ENCODE measurements at places on chromosomes 12 and 14.

- no peak for DNase-seq
These were observed 12.5 kb downstream of the CFAP251 start for GRCh38 chr12:121930862-121931261.

- no peak for DNase-seq
These were observed 284.7 kb upstream of the PWP1 start for GRCh38 chr12:107400686-107401447.

GRCh38 chr14:34322940-34323418 is 139.1 kb downstream of the SPTSSA start:
- DNase-seq: peak; percentile 65

GRCh38 chr12:131785763-131786330 is 42.3 kb upstream of the MMP17 start:
- no peak for DNase-seq

GRCh38 chr12:42056130-42056529 is 88.5 kb downstream of the GXYLT1 start:
- no peak for DNase-seq

GRCh38 chr12:12022306-12022936 is 48.3 kb upstream of the BCL2L14 start:
- DNase-seq: no peak

- no peak for DNase-seq
These were observed 21.3 kb upstream of the RFLNA start for GRCh38 chr12:124273630-124274029.

- DNase-seq: no peak
These were observed 80.8 kb downstream of the SLC25A21 start for GRCh38 chr14:37091651-37092050.

DNA sequence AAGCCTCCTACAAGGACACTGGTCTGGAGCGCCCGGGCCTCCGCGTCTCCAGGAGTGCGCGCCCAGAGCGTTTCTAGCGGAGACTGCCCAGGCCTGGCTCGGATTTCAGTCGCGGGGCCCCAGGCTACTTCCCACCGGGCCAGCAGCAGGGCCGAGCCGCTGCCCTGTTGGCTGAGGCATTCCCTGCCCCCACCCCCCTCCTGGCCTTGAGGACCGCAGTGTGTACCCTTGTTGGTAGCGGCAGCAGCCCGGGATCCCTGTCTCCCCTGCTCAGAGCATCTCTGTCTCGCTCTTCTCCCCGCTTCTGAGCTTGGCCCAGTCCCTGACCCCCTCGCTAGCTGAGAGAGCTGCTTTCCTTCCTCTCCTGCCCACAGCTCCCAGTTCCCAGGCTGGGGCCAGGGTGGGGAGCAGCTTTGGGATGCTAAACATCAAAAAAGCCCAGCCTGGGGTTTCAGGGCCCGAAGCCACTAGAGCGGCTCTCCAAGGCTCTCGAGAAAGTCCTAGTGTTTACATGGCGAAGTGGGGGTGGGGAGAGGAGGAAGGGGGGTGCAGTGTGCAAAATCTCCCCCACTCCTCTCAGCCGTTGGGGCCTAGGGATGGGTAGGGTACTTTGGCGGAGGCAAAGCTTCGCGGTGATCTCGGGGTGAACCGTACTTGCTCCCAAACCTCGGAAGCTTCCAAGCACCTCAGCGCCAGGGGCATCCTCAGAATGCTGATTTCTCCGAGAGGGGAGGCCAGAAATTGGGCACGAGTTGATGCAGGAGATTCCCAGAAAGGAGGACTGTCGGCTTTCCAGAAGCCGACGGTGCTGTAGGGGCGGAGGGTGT is 6.4 kb downstream of the NKX2-1 start:
- DNase-seq: no peak

DNA sequence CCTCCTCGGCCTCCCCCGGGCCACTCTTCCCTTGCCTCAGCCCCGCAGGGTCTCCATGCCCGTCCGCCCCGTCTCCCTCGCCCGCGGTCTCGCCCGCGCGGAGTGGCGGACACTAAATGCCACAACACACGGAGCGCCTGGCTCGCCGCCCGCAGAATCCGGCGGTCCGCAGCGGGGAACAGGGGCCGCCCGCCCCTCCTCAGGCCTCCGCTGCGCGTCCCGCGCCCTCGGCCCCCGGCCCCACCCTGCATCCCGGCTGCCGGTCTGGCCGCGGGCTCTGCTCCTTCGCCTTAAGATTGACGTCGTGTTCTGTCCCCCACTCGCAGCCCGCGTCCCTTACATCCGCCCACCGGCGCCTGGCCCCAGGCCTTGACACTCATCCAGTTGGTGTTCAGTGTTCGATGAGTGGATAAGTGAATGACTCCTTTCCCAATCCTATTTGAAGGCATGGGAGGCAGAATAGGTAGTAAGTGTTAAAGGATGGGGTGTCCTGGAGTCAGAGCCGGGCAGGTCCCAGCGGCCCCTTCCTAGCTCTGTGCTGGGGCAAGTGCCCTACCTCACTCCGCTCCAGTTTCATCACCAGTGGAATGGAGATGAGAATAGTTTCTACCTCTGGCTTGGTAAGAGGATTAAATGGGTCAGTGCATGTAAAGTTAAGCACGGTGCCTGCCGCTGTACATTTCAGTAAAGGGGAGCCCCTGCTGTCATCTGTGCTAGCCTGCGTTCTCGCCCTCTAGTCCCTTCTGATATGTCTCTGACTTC is 622 bp downstream of the TECPR2 start:
- DNase-seq: peak; percentile 12

GRCh38 chr14:89801136-89801535 is 153.4 kb downstream of the EFCAB11 start:
- DNase-seq: no peak

GRCh38 chr12:22477166-22477893 is 67.0 kb downstream of the C2CD5 start:
- no peak for DNase-seq

DNA sequence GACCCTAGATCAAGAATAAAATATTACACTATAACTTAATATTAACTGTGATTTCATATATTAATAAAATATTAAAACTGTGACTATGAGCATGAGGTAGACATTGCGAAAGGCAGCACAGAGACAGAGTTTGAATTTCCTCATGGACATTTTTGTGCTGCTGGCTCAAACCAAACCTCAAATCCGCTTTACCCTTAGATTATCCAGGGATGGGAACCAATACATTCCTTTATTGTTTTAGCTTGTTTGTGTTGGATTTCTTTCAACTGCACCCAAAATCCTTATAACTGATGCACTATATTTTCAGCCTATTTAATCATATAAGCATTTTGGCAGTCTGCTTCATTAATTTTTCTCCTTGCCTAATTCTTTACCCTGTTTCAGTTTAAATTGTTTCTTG is 436.7 kb downstream of the ATP23 start:
- no peak for DNase-seq

- no peak for DNase-seq
These were observed 59.8 kb upstream of the C14orf180 start for GRCh38 chr14:104519721-104520120.

GRCh38 chr12:23049180-23049579 is 424.2 kb downstream of the ETNK1 start:
- no peak for DNase-seq

DNA sequence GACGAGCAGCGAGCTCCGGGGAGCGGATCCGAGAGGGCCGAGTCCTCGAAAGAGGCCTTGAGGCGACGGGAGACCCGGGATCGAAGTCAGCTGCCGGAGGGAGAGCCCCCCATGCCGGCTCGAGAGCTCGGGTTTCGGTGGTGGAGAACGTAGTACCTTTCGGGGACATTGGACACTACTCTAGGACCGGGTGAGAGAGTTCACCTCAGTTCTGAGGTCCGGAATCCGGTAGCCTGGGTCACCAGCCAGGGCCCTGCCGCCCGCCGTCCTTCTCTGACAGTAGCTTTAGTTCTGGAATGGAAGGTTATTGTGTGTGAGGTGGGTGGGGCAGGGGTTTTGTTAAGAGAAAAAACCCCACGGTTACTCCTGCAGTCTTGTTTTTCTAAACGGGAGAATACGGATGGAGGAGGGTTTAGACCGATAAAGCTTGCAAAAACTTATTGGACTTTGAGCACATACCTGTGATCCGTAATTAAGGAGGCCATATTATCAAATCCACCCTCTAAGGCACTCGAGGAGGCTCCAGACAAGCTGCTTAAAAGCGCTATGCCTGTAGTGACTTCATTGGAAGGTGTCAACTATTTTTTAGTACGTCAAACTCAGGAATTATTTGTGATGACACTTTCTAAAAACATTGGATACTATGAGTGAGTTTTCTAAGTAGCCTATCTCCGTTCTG is 765 bp downstream of the SCYL2 start:
- no peak for DNase-seq

GRCh38 chr12:122895704-122896636 is at the start of gene VPS37B:
VPS37B (minus strand) TSS chr12:122896124; CDS start chr12:122896062, 62 bp downstream.
- peak; percentile 80 for DNase-seq

- no peak for DNase-seq
These were observed 26.7 kb downstream of the NIN start for GRCh38 chr14:50804181-50804721.

DNA sequence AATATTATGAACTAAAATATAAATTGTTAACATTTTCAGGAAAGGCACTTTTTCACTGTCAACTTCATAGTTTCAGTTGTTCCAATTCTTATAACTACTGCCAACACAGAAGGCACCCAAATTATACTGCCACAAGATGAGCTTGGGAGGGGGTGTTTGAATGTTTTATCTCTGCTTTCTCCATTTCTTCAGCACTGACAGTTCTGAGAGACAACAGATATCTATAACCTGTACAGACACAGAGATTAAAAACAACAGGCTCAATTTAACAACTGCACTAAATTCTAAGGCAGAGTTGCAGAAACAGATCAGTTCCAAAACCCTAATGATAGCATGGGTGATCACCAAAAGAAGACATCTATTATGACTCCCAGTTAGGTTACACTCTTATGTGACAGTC is 12.8 kb downstream of the SCAF11 start:
- DNase-seq: no peak

DNA sequence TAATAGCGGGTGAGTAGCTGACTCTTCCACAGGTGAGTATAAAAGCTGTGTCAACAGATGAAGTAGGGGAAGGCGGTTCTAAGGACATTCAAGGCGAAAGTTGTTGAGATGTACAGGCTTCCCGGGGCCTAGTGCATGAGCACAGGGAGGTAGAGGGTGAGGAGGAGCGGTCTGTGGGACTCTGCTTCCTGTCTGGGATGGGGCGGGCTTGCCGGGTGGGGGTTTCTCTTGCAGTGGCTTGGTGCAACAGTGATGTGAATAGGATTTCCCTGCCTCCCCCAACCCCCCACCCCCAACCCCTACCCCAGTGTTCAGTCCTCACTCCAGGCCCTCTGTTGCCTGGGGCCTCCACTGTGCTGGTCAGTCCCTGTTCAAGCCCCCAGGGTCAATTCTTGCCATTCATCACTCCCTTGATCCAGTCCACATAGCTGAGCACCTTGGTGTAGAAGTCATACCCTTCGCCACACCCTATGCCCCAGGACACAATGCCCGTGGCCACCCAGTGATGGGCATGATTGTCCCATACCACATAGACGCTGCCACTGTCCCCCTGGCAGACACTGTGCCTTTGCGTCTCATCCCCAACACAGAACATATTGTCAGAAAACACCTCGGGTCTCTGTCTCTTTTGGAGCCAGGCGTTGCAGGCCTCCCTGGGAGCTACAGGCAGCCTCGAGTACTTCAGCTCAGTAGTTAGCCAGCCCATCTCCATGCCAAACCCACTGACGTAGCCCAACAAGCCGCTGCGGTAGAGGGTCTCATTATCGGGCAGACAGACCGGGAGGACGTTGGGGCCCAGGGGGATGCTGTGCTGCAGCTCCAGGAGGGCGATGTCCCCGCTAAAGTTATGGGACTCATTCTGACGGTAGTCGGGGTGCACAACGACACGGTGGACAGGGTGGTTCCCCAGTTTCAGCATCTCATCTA is 4.0 kb upstream of the C1R start:
- no peak for DNase-seq

DNA sequence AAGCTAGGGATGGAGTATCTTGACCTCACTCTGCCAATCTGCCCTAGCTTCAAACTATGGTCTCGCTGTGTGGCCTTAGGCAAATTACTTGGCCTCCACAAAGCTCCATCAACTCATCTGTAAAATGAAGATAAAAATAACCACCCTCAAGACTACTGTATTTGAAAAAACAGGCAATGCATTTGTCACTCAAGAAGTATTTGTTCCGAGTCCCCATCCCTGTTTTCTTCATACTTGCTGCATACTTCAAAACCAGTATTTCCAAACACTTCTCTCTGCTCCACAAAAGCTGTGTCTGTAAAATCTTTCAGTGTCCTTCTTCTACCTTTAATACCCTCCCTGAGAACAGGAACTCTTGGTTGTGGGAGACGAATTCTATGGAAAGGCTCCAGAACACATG is 47.9 kb downstream of the GTF2A1 start:
- DNase-seq: no peak

GRCh38 chr14:93788543-93789227 is 400 bp upstream of the PRIMA1 start:
- DNase-seq: no peak

DNA sequence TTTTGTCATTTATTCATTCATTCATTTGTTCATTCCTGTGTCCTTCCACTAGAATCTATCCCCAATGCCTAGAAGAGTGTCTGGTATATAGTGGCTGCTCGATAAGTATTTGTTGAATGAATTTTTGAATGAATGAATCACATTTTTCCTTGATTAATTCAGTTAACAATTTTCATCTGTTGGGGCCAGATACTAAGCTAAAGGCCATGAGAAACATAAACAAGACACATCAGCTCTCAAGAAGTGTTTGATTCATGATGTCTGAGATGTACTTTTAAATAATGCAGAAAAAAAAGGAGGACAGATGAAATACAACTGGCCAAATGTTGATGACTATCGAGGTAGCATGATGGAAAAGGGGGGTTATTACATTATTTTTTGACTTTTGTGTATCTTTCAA is 48.1 kb upstream of the TMED10 start:
- DNase-seq: no peak

- DNase-seq: no peak
These were observed 214.6 kb upstream of the PRKD1 start for GRCh38 chr14:30142216-30142615.

DNA sequence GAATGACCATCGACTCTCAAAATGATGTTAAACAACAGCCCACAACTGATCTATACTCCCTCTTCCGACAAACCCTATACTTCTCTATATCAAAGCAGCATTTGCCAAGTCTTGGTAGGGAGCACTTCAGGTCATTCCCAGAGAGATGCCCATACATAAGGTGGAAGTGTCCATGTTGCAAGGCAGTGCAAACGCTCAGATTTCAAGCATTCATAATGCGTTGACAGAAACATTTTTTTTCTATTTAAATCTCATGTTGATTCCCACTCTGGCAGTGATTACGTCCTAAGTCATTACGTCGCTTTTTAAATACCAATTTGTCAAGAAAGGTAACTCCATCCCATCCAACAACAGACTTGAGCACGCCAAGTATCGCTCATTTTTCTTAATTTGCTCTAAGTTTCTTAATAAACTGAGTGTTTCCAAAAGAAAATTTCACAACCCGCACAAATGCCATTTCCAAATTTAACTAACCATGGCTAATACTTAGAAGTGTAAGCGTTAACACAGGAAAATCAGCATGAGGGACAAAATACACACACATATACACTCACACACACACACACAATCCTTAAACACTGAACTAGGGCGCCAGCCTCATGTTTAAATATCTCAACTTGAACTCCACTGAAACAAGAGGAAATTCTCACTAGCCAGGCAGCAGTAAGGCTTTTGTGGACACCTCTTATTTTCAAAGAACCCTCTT is 1.1 kb downstream of the GXYLT1 start:
- no peak for DNase-seq

Data from T-helper 17 cell (primary cell).